GDM1 (cell line): ENCODE measurements at places on chromosomes 6 and 20.

DNA sequence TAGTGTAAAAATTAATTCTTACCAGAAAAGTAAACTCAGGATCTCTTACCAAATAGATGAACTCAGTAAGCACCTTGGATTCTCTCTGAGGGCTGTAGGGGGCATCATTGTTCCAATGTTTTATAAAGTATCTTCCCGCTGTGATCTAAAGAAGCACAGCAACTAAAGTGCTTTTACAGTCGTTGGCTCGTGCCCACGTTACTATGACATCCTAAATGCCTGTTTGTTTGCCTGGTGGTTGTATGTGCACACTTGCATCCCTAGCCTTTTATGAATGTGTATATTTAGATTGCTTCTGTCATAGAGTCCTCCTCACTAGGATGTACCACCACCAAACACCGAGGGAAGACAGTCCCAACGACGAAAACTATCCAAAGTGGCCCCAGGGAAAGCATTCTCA lies 34.5 kb downstream of the SLX4IP start:
- DNase-seq, result peak; percentile 67

- no peak for DNase-seq
Observed at GRCh38 chr20:45407067-45407745, 883 bp upstream of the DBNDD2 start.

GRCh38 chr20:13147071-13147963 lies 73.8 kb upstream of the ISM1 start:
- DNase-seq, result no peak

DNA sequence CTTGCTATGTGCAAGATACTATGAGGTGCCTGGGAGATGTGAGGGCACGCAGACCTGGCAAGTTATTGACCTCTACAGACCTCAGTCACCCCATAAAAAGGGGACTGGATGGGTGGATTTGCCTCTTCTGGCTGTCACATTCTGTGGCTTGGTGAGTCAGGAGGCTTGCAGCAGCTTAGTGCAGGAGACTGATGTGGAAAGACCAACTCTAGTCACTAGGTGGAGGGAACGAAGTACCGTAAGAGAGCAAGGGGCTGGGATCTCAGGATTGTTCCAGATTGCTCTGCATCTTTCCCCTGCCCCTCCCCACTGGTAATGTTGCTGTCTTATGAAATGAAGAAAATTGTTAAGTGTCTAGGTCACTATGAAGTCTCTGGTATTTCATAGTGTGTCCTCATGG lies 3.3 kb downstream of the MAPRE1 start:
- DNase-seq, result no peak

- no peak for DNase-seq
Observed at GRCh38 chr6:65113581-65113980, 593.4 kb downstream of the EYS start.

DNA sequence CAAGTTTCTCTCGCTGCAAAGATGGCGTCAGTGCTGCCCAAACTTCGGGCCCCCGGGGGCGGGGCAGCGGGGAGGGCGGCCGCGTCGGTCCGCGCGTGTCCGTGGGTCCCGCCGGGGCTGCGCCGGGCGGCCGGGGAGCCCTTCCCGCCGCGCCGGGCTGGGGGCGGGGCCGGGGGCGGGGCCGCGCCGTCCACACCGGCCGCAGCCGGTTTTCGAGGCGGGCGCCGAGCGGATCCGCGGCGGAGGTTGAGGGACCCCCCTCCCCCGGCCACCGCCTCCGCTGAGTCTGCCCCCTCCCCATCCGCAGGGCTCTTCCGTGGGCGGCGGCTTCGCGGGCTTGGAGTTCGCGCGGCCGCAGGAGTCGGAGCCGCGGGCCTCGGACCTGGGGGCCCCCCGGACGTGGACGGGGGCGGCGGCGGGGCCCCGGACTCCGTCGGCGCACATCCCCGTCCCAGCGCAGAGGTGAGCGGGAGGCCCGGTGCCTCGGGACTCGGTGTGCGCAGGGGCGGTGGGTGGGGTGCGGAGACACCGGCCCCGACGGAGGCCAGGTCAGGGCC lies 572 bp downstream of the SLC2A4RG start:
- peak; percentile 45 for DNase-seq

DNA sequence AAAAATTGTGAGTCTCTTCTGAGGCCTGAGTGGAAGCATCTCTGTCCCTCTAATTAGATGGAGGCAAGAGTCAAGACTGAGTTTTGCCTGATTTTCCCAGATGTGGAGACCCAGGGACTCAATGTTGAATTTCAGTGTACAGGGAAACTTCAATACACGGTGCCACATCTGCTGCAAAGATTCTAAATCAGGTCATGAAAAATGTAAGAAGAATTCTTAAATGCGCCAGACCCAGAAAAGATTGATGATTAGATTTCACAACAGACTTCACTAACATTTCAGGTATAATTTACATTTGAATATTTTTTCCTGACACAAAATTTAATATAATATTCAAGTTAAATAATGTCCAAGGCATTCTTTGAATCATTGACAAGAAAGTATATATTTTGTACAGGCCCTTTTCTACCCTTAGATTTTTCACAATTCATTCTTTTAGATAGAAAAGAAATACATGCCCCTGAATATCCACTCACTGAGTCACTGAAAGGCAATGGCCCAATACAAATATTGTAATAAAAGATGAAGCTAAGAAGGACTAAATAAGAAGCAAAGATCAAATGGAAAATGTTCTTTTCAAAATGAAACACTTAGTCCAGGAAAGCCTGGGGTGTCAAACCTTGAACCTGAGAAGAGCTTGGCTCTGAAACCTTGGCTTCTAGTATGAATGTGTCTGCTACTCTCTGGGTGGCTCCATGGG lies 18.2 kb upstream of the HDGFL1 start:
- DNase-seq, result no peak

GRCh38 chr6:101290346-101290745 lies 103.2 kb upstream of the GRIK2 start:
- no peak for DNase-seq

- no peak for DNase-seq
Observed at GRCh38 chr6:53154794-53155193, 6.2 kb upstream of the GCM1 start.

- no peak for DNase-seq
Observed at GRCh38 chr20:45921337-45922189, 9.6 kb upstream of the PLTP start.

DNA sequence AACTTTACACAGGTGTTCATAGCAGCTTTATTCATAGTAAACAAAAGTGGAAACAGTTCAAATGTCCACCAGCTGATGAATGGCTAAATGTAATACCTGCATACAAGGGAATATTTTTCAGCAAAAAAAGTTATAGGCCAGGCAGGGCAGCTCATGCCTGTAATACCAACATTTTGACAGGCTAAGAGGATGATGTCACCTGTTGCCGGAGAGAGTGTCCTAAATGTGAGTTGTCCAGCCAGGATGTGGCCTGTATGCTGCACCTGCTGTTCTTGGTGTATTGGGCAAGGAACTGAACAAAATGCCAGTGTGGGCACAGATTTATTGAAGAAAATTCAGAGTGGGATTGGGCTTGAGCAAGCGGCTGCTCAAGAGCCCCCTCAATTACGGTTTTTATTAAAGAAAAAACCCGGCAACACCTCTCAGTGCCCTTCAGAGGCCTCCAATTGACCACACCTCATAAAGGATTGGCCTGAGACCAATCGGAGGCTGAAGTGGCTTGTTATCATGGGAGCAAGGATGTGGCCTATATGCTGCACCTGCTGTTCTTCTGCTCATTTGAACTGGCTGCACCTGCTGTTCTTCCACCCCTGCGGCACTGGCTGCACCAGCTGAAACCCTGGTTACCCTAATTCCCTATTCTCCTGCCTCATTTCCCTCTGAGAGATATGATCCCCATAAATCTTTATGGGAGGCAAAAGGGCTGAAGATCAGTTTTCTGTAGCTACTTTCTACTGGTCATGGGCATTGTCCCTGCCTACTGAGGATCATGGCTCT lies 164.3 kb upstream of the PROKR2 start:
- no peak for DNase-seq

DNA sequence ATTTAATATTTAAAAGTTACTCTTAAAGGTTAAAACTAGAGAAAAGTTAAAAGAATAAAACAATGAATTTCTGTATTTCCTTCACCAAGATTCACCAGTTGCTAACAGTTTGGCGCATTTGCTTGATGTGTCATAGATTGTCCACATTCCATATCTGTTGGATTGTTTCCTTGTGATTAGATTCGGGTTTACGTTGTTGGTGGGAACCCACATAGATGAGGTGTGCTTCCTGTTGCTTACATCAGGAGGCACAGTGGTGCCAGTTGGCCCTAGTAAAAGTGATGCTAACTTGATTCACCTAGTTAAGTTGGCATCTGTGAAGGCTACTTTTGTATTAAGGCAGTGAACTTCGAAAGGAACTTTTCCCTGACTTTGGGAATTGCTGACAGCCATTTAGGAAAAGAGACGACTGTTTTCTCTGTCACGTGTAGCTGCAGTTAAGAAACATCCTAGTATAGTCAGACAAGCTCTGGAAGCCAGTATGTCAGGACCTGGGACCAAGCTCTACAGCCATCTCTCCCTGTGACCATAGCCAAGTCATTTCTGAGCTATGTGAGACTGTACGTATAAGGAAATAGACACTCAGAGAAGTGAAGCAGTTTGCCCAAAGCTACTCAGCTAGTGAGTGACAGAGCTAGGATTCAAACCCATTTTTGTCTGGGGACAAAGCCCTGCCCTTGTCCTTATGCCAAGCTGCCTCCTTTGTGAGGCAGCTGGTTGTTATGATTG lies 49.0 kb downstream of the PPARD start:
- no peak for DNase-seq

DNA sequence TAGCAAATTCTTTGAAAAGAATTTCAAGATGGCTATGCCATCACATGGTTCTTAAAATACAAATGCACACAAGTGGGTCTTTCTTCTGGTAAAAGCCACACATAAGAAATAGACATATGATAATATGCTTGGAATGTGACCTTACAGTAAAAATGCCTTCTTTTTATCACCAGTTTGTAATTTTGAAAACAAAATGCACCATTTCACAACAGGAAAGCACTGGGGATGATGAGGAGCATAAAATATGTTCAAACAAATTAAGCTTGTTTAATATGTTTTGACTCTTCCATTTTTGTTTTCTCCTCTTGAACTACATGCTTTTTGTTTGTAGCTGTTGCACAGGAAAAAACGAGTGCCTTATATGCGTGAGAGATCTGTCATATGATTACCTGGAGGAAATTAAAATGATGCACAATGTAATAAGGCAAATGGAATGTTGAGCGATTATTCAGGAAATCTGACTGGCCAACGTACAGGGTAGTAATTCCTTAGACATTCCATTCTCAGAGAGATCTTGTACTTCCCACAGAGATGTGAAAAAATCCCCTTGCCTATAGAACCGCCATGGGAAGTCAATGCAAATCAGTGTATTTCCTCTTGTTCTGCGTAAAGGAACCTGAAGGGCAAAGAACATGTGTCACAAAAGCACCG lies 911.6 kb downstream of the TFAP2A start:
- no peak for DNase-seq

DNA sequence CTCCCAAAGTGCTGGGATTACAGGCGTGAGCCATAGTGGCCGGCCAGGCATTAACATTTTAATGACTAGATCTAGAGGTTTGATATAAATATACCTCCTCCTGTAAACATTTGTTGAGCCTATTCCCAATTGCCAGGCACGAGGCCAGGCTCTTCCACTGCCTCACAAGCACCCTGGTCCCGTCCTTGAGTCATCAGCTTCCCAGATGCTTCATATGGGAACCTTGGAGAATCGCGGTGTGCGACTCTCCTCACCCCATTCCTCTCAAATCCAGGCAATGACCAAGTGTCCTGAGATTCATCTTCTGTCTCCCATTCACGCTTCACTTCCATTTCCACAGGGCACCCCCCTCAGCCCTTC lies 35.9 kb upstream of the PIM1 start:
- no peak for DNase-seq

DNA sequence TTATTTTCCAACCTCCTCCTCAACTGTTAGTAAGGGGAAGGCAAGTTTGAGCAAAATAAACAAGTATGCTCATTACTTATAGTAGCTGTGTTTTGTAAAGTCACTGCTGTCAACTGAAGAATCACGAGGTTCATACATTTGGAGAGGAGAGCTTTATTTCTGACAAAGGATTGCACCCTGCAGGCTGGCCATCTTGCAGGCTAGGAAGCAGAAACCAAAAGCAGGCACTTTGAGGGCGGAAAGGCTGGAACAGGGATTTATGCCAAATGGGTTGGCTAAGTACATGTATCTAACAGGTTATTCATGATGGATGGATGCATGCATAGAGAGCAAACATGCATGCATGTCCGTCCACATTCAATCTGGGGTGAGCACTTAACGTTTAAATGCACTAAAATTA lies 46.7 kb downstream of the PSMB1 start:
- no peak for DNase-seq

GRCh38 chr6:116136373-116136772 lies 10.4 kb upstream of the COL10A1 start:
- DNase-seq, result no peak

DNA sequence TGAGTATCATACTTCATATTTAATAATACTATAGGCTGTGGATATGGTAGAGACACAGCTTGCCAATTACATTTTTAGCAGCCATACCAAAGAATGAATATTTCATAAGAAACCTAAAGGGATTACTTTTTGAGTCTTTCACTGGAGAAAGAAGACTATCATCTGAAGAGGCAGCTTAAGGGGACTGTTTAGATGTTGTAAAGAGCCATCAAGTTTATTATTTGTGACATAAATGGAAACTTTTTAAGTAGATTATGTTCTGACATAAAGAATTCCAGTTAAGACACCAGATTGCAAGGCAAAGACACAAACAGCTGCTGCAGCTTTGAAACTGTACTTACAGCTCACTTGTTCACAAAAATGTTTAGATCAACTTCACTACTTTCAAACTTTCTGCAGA lies 429.4 kb downstream of the TFAP2A start:
- no peak for DNase-seq

DNA sequence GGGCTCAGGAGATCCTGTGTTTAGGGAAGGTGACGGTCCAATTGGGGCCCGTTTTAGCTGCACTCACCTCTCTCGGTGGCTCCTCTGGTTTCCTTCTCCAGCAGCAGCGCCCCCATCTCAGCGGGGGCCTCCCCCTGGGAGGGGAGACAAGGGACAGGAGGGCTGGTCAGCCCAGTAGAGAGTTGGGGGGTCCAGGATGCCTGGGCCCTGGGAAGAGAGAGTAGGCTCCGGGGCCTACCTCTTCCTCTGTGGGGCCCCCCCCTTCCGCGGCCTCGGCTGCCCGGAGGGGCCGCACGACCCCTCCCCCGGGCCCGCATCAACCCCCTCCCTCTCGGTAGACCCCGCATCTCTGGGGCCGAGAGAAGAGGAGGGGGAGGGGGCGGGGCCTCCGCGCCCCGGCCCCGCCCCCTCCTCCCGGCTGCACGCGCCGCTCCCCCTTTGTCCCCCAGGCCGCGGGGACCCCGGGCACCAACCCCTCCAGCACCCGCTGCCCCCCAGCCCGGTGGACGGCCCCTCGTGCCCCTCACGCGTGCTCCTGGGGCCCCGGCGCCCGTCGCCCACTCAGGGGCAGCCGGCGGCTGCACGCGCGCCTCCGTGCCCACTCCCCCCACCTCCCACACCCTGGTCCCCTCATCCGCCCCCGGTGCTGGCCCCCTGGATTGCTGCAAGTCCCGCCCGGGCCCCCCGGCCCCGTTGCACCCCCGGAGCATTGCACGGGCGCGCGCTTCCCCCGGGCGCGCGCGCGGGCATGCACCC lies 464 bp downstream of the EHMT2 start:
- no peak for DNase-seq
